ENCODE measurements at places on chromosomes 12 and 14.

- no peak for DNase-seq
Observed at GRCh38 chr12:8052679-8053078, 13.5 kb downstream of the C3AR1 start.

- no peak for DNase-seq
Observed at GRCh38 chr12:38141239-38141638, 175.3 kb upstream of the ALG10B start.

DNA sequence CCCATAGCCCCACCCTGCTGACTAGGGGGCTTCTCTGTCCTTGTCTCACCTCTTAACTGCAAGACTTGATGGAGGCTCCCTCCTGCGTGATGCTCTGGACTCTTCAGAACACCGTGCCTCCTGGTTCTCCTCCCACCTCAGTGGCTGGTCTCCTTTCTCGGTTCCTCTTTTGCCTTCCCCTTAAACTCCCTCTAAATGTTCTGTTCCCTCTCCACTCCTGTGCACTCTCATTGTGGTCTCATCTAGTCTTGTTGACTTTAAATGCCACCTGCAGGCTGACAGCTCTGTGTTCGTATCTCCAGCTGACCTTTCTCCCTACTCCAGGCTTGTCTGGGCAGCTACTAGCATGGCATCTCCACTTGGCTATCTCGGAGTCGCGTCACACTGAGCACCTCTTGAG, 28.3 kb downstream of the DYNC1H1 start:
- no peak for DNase-seq

- no peak for DNase-seq
Observed at GRCh38 chr12:32907166-32907565, 10.6 kb upstream of the PKP2 start.

DNA sequence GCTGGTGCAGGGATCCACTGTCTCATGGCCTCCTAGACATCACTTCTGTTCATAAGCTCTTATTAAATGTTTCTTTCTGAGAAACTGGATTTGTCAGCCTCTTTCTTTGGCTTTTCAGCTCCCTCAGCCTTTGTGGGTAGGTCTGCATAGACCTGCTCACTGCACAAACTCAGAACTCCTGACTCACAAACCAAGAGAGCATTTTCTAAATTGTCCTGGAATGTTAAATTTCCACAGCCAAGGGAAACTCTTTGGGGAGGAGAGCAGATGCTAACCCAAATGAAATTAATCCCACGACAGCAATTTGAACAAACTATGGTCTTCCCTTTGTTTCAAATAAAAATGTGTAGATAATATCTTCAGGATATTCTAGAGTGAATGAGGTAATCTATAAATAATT, 19.5 kb upstream of the CERS5 start:
- DNase-seq: no peak

All from AG04450 (cell line).